ENCODE measurements at places on chromosomes 7 and 10.

DNA sequence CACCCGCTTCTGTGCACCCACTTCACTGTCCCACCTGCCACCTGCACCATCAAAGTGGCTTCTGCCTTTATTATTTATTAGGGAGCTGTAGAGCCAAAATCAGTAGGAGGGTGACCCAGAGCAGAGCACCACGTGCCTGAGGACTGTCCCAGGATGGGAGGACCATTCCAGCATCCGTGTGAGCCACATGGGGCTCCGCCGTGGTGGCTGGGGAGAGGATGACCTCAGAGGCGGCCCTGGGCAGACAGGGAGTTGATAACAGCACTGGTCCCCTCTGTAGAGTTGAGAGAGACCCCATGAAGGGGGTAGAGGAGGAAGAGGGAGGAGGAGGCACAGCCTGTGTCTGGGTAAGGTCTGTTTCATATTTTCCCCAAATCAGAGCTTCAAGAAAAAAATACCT lies 8.7 kb upstream of the DPYSL4 start:
- DNase-seq = no peak

DNA sequence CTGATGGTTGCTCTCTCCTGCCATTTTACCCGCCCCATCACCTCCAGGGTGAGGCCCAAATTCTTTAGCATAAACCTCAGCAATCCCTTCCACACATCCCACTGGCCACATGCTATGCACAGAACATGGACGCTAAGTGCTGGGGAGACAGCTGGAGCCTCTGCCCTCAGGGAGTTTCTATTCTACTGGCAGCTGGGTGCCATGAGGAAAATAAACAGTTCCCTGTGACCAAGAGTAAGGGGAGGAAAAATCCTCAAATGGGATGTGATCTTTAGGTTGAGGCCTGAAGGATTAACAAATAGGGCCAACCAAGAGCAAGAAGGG lies 1.2 kb downstream of the PARP12 start:
- no peak for DNase-seq

- no peak for DNase-seq
These were observed 735 bp downstream of the ZNF394 start for GRCh38 chr7:99499371-99499720.

DNA sequence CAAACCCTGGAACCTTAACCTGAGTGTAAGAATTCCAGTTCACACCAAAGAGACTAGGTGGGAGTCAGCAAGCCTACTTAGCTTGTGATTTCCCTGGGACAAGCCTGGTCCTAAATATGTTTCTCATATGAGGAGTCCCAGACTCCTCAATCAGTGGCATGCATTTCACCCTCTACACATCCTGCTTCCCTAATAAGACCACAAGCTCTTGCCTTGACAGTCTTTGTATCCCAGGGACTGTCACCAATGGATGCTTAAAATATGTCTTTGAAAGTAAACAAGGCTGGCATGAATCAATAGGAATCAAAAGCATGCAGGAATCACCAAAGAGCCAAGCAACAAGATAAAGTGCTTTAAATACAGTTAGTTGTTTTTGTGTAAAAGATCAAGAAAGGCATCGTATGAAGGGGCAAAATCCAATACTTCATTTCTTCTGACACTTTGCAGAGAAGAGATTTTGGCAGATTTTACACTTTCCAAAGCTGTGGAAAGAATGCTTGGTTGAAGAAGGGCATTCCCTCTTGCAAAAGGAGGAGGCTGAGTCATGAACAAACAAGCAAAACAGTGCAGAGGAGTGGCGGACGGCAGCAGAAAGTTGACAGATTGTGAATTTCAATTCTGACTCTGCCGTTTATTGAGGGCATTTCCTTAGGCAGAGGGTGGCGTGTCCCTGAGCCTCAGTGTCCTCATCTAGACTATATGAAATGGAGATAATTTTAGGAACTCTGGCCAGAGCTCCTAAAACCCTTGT lies 8.5 kb upstream of the NFE2L3 start:
- no peak for DNase-seq

DNA sequence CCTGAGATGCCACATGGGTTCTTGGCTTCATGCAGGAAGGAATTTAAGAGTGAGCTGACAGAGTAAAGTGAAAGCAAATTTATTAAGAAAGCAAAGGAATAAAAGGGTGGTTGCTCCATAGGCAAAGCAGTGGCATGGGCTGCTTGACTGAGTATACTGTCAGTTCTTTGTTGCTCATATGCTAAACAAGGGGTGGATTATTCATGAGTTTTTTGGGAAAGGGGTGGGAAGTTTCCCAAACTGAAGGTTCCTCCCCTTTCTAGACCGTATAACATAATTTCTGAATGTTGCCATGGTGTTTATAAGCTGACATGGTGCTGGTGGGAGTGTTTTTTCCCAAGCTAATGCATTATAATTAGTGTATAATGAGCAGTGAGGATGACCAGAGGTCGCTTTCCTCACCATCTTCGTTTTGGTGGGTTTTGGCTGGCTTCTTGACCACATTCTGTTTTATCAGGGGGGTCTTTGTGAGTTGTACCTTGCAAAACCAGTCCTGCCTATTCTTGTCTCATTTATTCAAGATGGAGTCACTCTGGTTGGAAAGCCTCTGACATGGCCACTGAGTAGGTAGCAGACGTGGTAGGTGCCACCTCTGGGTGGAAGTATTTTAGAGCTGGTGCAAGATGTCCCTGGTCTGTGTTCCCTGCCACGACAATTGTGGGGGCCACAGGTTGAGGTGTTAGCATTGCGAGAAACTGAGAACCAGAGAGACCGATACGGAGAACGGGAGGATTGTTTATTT lies 107.5 kb upstream of the SDK1 start:
- no peak for DNase-seq

DNA sequence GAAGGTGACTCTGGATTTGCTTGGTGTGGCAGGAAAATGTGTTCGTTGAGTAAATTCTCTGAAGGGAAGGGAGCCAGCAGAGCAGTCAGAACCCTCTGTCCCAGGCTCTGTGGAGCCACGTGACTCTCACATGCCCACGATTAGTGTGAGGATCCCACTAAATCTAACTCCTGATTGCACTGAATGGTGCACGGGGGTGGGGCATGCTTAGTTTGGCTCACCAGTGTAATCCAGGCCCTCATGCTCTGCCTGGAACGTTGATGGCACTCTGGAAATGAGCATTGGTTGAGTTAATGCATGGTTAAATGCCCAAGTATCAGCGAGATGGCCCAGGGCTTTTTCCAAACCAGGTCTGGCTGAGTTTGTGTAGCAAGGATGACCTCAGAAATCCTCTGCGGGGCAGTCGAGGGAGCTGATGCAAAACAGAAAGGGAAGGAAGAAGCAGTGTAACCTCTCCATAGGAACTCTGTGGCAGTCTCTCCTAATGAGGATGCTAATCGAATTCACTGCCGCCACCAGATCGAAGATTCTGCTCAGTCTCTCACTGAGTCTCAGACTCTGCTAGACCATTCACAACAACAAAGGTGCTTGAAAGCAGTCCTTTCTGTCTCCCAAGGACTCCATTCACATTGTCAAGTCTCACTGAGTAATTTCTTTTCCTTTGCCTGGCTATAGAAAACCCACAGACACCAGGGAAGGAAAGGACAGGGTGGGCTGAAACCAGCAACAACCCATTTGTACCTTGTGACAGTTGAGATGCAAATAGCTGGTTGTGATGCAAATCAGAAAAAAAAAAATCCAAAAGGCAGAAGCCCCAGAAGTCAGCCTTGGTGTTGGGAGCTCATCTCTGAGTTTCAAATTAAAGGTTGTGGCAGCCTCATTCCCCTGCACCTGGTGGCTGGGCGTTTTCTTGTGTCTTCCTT lies 98.1 kb downstream of the C10orf105 start:
- no peak for DNase-seq

Measured in activated naive CD4-positive, alpha-beta T cell treated with anti-CD3 and anti-CD28 coated beads for 36 hours (primary cell).